ENCODE measurements at places on chromosomes 3 and 15.

DNA sequence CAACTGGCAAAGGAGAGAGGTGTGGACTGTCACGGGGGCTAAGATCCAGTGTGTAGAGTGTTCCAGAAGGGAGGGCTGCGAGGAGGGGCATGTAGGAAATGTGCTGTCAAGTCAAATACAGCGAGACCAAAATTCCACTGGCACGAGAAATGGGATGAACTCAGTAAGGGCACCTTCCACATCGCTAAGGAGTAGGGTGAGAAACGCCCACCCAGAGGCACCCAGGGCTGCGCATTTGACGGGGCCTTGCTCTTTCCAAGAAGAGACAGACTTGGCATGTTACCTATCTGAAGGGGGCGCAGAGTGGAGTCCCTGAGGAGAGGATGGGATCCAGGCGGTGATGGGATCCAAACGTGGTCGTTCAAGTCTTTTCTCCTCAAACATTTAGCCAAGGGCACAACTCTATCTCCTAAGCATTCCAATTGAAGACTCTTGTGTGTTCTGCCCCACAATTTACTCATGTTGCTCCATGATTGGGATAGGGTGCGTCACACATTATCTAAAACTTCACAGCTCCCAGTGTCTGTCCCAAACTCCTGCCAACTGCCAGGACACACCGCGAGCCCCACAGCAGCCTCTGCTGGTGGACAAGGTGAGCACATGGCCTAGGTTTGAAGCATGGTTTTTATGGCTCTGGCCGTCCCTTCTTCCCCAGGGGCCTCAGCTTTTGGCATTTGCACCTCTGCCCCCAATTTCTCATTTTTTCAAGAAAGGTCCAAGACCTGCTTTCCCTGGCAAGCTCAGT lies 7.6 kb downstream of the SELENOS start:
- H3K27me3 ChIP-seq = no peaks in the 10 kb centered on the region
- H3K27ac ChIP-seq = no peak overlapping the region
- no peak overlapping the region for H3K4me3 ChIP-seq
- DNase-seq = no peak
- H3K4me1 ChIP-seq = peaks cover 3% of the 10 kb centered on the region
- peaks cover 36% of the 10 kb centered on the region for H3K36me3 ChIP-seq

DNA sequence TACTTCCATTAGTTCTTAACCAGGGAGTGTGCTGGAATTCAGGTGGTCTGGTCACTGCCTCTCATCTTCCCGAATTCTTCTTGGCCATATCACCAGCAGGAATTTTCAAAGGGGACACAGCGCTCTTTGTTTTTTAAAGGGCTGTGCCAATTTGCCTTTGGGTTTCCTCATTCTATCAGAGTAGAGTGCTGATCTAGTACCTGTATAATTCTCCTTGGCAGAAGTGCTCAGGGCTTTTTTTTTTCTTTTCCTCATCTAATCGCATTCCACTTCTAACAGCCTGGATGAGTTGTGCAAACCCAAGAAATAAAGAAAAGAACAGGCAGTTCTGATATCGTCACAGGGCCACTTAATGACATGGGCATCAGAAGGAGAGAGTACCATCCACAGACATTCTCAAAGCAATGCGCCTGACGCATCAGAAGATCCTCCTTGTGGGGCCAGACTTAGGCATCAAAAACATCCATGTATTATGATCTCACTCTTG lies 121.0 kb downstream of the ASB7 start:
- DNase-seq = no peak
- H3K36me3 ChIP-seq = no peaks in the 10 kb centered on the region
- H3K4me3 ChIP-seq = no peak overlapping the region
- H3K27ac ChIP-seq = peak overlapping the region; percentile 98
- H3K4me1 ChIP-seq = peaks cover 70% of the 10 kb centered on the region

GRCh38 chr15:80159811-80160569 lies 7.2 kb downstream of the FAH start:
- peaks cover 5% of the 10 kb centered on the region for H3K4me1 ChIP-seq
- H3K4me3 ChIP-seq = no peak overlapping the region
- no peak for DNase-seq
- no peaks in the 10 kb centered on the region for H3K27me3 ChIP-seq
- no peak overlapping the region for H3K27ac ChIP-seq

DNA sequence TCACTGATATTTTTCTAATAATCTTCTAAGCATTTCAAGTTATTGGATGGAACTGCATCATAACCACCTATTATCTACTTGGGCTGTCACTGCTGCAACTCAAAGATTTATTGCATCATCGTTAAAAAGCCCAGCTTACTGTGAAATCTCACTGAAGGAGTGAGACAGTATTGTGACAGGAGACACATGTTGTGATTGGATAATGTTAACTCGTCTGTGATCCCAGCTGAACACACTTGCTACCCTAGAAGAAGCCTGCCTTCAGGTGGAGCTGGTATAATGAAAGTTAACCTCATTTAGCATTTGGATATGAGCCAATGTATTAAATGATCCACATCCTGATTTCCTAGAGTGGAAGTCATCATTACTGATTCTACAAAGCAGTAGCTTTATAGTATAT lies 138.1 kb downstream of the MAP2K5 start:
- no peaks in the 10 kb centered on the region for H3K36me3 ChIP-seq
- no peak for DNase-seq
- H3K4me1 ChIP-seq = no peaks in the 10 kb centered on the region
- H3K27me3 ChIP-seq = no peaks in the 10 kb centered on the region
- no peak overlapping the region for H3K4me3 ChIP-seq
- H3K27ac ChIP-seq = peak overlapping the region; percentile 41

DNA sequence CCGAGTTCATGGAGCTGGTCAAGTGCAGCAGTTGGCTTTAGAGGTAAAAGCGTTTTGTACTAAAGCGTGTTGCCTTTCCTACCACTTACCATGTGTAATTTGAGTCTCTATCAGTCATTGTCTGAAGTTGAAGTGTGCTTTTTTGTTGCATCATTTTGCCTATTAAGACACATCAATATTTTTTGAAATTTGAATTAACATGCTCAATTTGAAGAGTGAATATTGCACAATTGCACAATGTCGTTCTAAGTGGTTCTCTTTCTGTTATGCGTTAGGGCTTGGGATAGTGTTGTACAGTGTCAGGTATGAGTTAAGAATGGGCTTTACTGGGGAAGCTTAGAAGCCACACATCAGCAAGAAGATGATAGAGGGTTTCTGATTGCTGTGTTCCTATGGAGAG lies 84.0 kb upstream of the ACKR4 start:
- no peak overlapping the region for H3K27ac ChIP-seq
- DNase-seq = no peak
- no peak overlapping the region for H3K4me3 ChIP-seq
- H3K36me3 ChIP-seq = peaks cover 57% of the 10 kb centered on the region
- H3K27me3 ChIP-seq = no peaks in the 10 kb centered on the region

- H3K27ac ChIP-seq = no peak overlapping the region
- H3K27me3 ChIP-seq = 0 out of 2 replicates have a peak, but pooled peaks cover 2% of the 10 kb centered on the region
- no peak overlapping the region for H3K4me3 ChIP-seq
- H3K4me1 ChIP-seq = no peaks in the 10 kb centered on the region
Observed at GRCh38 chr15:38701149-38701548, 136.5 kb upstream of the RASGRP1 start.

DNA sequence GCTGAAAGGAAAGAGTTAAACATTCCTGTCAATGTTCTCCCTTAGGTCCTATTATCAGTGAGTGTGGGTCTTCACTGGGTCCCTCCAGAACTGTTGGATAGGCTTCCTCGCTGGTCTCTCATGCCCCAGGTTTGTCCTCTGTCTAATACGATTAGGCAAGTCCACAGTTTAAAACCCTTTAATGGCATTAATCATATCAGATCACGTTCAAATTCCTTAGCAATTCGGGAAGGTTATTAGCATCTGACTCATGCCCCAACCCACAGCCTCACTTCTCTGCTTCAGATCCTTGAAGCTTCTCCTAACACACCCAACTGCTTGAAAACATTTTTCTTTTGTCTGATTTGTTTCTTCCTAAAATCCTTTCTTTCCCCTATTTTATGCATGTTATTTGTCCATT lies 224.3 kb upstream of the ATP10A start:
- H3K4me1 ChIP-seq = no peaks in the 10 kb centered on the region
- H3K27me3 ChIP-seq = no peaks in the 10 kb centered on the region
- DNase-seq = no peak
- H3K36me3 ChIP-seq = no peaks in the 10 kb centered on the region

DNA sequence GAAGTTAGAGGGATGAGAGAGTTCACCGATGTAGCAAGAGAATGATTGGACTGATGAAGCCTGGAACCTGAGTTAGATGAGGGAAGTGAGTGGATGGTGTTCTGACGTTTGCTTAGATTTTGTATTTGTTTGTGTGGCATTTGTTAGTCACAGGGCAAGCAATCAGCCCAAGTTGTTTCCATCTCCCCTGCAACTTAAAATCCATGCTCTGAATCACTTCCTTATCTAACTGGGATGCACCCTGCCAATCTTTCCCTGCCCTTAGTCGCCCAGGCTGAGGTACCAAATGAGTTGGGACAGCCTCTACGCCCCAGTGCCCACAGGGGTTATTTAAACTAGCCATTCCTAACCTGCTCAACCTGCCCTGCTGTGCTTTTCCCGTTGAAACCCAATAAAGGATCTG lies 12.6 kb downstream of the PAQR5 start:
- no peak overlapping the region for H3K27ac ChIP-seq
- no peaks in the 10 kb centered on the region for H3K36me3 ChIP-seq
- DNase-seq = no peak
- H3K4me3 ChIP-seq = no peak overlapping the region
- no peaks in the 10 kb centered on the region for H3K4me1 ChIP-seq
- no peaks in the 10 kb centered on the region for H3K27me3 ChIP-seq

GRCh38 chr3:120425572-120426250 lies 25.1 kb downstream of the FSTL1 start:
- no peak overlapping the region for H3K4me3 ChIP-seq
- H3K4me1 ChIP-seq = no peaks in the 10 kb centered on the region
- peaks cover 4% of the 10 kb centered on the region for H3K27me3 ChIP-seq
- no peak for DNase-seq
- no peaks in the 10 kb centered on the region for H3K36me3 ChIP-seq
- no peak overlapping the region for H3K27ac ChIP-seq

DNA sequence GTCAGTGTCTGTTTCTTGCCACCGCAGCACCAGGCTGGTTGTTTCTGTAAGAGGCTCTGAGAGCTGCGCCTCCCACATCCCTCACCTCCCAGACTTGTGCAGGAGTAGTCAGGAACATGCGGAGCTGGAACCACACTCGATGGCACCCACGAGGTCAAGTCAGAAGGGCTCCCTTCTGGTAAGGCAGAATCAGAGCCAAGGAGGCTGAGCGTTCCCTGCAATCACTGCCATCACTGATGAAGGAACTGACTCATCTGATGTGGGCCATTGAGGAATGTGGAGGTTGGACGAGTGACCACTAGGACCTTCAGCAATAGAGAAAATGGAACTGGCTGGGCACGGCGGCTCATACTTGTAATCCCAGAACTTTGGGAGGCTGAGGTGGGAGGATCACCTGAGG lies 35.7 kb upstream of the BLM start:
- no peaks in the 10 kb centered on the region for H3K36me3 ChIP-seq
- DNase-seq = no peak
- H3K27ac ChIP-seq = no peak overlapping the region

GRCh38 chr15:101206176-101206591 lies 45.7 kb downstream of the CHSY1 start:
- H3K27ac ChIP-seq = peak overlapping the region; percentile 63
- DNase-seq = no peak
- peaks cover 69% of the 10 kb centered on the region for H3K4me1 ChIP-seq
- H3K36me3 ChIP-seq = no peaks in the 10 kb centered on the region
- no peaks in the 10 kb centered on the region for H3K27me3 ChIP-seq

GRCh38 chr15:48202068-48202467 lies 4.0 kb upstream of the SLC12A1 start:
- peaks cover 6% of the 10 kb centered on the region for H3K27me3 ChIP-seq
- no peaks in the 10 kb centered on the region for H3K4me1 ChIP-seq
- DNase-seq = no peak
- H3K27ac ChIP-seq = no peak overlapping the region
- no peaks in the 10 kb centered on the region for H3K36me3 ChIP-seq

DNA sequence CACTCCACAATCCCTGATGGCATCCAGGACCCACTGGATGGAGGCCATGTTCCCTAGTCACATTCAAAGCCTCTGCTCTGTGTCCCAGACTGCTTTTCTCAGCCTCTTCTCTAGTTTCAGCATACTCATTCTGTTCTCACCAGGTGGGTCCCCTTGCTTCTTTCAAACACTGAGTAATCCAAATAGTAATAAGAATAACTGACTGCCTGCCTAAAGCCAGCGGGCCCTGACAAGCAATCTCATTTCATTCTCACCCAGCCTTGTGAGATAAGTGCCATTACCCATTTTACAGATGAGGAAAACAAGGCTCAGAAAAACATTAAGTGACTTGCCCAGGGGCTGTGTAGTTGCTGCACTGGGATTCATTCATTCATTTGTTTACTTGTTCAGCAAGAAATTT lies 25.4 kb downstream of the MAPKAPK3 start:
- no peaks in the 10 kb centered on the region for H3K4me1 ChIP-seq
- H3K27me3 ChIP-seq = no peaks in the 10 kb centered on the region
- H3K27ac ChIP-seq = no peak overlapping the region
- no peak for DNase-seq

- no peak for DNase-seq
- no peak overlapping the region for H3K27ac ChIP-seq
- H3K4me1 ChIP-seq = no peaks in the 10 kb centered on the region
- no peaks in the 10 kb centered on the region for H3K36me3 ChIP-seq
- no peak overlapping the region for H3K4me3 ChIP-seq
- H3K27me3 ChIP-seq = no peaks in the 10 kb centered on the region
Observed at GRCh38 chr3:140051019-140051957, 116.3 kb downstream of the CLSTN2 start.

- no peaks in the 10 kb centered on the region for H3K27me3 ChIP-seq
- no peak overlapping the region for H3K4me3 ChIP-seq
- no peaks in the 10 kb centered on the region for H3K36me3 ChIP-seq
Observed at GRCh38 chr3:114565216-114565615, 271.4 kb downstream of the TIGIT start.

GRCh38 chr3:74532446-74532845 lies 82.0 kb downstream of the CNTN3 start:
- no peak overlapping the region for H3K4me3 ChIP-seq
- H3K27ac ChIP-seq = no peak overlapping the region
- no peaks in the 10 kb centered on the region for H3K27me3 ChIP-seq
- H3K4me1 ChIP-seq = no peaks in the 10 kb centered on the region
- no peaks in the 10 kb centered on the region for H3K36me3 ChIP-seq

DNA sequence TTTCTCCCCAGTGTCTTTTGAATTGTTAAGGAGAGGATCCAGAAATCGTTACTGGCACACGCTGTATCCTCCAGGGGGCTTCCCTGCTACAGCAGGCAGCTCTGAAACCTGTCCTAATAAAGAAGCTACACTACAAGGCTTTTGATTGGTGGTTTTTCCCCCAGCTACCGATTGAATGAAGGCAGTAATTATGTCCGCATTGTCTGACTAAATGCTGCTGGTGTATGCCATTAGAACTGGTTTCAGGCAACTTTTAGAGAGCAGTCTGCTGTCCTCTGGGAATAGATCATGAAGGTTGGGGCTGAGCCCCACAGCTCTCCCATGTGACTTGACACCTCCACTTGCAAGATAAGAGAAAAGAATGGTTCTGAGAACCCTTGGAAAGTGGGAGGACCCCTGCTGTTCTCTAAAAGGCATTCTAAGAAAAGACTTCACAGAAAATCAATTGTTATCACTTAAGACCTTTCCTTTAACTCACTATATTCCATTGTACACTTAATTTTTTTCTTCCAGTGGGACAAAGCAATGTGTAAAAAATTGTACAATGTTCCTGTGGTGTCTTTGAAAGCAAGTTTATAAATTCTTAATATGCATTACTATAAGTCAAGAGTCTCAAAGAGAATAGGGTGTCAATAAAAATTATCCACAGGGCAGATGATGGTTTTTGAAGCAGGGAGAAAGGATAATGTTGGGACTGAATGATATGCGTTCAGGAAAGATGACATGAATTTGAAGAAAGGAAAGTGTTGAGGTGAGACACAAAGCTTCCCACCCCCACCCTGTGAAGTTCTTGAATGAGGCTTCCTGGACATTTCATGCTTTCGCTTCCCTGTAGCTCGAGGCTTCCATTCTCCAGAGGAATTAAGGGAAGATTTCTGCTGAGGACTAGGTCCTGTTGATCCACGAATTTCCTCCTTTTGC lies 53.0 kb upstream of the DAZL start:
- no peak overlapping the region for H3K4me3 ChIP-seq

Measured in Panc1 (cell line).